ENCODE measurements at places on chromosomes 3 and 15. TPM values are rescaled to one million over a fixed set of nuclear protein-coding genes. Genes with fewer than 3 reads are reported as not detected.

GRCh38 chr3:188178293-188178936 is 24.5 kb downstream of the LPP start:
- no peak for DNase-seq

GOLGA8S gene
- 0.35 TPM for total RNA-seq

DNA sequence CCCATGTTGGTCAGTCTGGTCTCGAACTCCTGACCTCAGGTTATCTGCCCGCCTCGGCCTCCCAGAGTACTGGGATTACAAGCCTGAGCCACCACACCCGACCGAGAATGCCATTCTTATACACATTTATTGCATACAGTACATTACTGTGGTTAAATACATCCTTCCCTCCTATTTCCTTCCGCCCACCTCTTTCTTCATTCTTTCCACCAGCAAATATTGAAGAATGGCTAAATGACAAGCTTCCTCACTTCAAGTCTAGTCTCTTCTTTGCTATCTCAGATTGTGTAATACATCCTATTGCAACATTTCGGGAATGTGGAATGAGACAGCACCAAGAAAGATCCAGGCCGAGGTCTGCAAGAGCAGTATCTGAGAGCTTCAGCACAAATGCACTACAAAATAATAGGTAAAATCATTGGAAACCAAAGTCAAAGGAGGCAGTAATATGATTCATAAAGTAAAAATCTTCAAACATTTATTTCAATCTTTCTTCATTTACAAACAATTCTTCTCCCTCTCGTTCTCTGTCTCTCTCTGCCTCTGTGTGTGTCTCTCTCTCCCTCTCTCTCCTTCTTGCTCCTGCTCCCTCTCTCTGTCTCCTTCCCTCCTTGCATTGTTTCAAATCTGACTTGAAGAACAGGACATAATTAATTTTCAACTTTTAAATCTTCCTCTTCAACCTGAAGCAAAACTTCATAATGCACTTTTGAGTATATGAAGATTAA is 94.7 kb upstream of the TGFBR2 start:
- no peak for DNase-seq

DNA sequence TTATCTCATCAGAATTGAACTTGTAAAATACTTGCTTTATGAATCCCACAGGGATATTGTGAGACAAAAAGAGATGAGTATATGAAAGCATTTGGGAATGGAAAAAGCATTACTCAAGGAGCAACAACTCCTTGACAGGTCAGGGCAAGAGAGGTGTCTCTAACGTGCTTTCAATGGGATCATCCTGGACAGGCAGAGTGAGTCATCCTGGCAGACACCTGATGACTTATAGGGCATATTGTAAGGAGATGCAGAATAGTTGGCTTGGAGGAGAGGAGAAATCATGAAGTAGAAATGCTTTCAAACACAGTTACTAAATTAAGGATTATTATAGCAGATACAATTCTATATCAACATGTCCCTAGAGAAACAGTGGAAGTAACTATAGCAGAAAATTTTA is 71.9 kb upstream of the THSD4 start:
- DNase-seq = no peak

HRG gene
- 324 TPM for total RNA-seq

DNA sequence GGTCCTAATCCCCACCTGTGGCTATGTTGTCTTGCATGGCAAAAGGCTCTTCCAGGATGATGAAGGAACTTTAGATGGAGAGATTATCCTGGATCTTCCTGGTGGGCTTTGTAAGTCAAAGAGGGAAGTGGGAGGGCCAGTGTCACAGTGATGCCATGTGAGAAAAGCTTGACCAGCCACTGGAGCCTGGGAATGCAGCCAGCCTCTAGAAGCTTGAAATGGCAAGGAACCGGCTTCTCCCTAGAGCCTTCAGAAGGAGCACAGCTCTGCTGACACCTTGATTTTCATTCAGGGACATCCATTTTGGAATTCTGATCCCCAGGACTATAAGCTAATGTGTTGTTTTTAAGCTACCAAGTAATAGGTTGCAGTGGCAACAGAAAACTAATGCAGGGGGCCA is 58.3 kb downstream of the CLEC3B start:
- DNase-seq = no peak

- DNase-seq = no peak
Observed at GRCh38 chr3:158347966-158348365, 223.0 kb upstream of the MLF1 start.

- DNase-seq = no peak
Observed at GRCh38 chr15:59352189-59352588, 20.5 kb downstream of the MYO1E start.

ECE2 gene
- total RNA-seq = not detected

DNA sequence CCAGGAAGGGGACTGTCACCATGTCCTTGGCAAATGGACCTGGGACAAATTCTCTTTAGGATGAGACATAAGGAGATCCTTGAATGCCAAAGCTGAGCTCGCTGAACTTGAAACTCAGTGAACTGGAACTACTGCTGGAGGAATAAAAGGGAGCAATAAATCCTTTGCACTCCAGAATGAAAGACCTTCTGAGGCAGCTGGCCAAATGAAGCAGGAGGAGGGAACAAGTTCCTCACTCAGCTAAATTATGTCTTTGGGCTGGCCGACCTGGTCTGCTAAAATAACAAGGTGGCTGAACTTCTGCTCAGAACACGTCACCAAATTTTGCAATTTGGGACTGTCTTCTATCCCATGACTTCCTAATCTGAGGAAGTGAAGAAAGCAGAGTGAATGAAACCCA is 314.7 kb downstream of the LPP start:
- peak; percentile 57 for DNase-seq

MME gene
- total RNA-seq = 66.3 TPM

RBP2 gene
- total RNA-seq = not detected

- no peak for DNase-seq
Observed at GRCh38 chr3:69879051-69879450, 120.5 kb upstream of the SAMMSON start.

- no peak for DNase-seq
Observed at GRCh38 chr3:18531662-18532061, 106.5 kb upstream of the SATB1 start.

- DNase-seq = no peak
Observed at GRCh38 chr15:74302821-74303359, 64.6 kb downstream of the CYP11A1 start.

FYTTD1 gene
- 17.1 TPM for total RNA-seq

PLCH1 gene
- 0.08 TPM for total RNA-seq

DNA sequence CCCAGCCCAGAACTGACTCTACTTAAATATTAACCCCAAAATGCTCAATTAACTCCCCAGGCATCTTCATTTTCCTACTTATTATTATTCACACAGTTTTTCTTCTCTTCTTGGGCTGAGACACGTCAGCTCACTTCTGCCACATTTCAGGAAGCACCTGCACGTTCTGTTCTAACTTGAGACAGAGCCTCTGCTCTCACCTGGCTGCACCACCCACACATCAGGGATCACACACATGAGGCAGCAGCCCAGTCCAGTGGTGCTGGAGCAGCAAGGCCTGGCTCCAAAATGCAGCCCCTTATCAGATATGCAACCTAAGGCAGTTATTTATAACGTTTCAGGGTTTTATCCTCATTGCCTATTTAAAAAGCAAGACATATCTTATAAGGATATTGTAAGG is 127.5 kb downstream of the OSBPL10 start:
- no peak for DNase-seq

CP gene
- total RNA-seq = 1,073 TPM

DNA sequence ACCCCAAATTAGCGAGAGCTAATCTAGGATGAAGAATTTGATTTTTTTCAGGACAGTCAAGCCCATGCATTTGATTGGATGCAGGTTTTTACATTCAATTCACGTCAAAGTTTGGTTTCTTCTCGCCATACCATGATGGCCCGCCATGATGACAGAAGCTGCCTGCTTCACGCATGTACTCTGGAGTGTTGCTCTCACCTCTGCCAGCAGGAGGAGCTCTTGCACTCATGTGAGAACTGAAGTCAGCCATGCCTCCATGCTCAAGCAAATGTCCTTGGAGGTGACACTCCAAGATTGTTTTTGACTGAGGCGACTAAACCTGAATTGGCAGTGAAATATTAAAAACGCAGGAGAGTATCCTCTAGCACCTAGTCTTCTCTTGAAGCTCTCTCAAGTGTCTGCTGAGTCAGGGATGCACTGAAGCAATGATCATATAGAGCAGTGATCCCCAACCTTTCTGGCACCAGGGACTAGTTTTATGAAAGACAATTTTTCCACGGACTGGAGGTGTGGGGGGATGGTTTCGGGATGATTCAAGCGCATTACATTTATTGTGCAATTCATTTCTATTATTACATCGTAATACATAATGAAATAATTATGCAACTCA is 120.9 kb downstream of the SAMMSON start:
- peak; percentile 70 for DNase-seq

Measured in left lobe of liver (tissue), 2 donors.